ENCODE measurements at places on chromosomes 2 and 18.

DNA sequence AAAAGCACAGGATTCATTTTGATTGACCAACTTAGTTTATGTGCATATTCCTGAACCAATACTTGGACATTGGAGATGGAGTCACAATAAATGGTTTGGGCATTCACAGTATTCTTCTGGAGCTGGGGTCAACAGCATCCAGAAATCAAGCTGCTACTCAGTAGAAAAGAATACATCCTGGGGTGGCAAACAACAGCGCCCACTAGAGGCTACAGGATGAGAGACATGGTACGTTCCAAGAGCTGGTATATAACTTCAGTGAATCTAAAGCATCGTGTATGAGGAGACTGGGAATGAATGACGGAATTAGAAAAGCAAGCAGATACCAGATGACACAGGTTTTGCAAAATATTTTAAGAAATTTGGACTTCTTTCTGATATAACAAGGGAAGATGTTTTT lies 142.9 kb upstream of the FIGN start:
- DNase-seq: no peak

DNA sequence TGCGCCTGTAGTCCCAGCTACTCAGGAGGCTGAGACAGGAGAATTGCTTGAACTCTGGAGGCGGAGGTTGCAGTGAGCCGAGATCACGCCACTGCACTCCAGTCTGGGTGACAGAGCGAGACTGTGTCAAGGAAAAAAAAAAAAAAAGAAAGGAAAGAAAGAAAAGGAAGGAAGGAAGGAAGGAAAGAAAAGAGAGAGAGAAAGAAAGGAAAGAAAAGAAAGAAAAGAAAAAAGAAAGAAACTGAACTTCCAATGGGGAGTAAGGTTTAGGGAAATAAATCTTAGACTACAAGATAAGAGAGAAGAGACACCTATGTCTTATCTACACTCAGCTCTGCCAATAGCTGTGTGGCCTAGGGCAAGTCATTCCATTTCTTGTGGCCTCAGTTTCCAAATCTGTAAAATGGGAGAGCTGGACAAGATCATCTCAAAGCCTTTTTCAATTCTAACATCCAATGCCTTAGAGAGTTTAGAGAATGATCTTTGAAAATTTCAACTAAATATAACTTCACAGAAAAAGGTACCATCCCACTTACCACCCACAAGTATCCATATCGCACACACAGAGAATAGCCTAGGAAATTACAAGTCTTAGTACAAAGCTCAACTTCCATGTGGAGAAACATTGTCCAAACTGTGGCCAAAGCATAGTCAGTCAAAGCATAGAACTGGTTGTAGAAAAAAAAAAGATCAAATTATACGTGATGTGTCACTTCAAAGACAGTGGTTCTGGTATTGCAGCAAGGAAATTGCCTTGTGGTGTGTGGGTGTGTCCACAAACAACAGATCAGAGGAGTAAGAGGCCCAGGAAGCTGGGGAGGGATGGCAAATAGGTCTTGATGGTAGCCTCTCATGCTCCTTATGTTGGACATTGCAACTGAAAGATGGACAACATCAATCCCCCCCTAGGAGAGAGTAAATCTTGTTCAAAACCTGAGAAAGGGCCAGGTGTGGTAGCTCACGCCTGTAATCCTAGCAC lies 42.4 kb downstream of the SLC14A2 start:
- no peak for DNase-seq

GRCh38 chr18:26978812-26979341 lies 113.4 kb upstream of the AQP4 start:
- no peak for DNase-seq

DNA sequence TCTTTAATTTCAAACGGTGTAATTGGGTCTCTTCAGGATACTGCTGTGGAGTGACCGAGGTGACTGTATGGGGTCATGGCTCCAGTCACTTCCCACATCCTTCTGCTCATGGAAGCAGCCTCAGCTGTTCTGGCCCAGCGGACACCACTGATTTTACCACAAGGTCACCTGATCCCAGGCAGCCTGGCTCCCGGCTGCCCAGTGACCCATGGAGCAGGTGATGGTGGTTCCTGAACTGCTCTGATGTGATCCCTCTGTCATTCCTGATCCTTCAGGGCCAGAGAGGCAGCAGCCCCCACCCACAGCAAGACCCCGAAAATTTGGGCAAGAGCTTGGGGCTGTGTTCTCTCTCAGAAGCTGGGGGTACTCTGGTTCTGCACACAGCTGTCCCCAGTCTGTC lies 35.5 kb upstream of the HS6ST1 start:
- DNase-seq: no peak
